Activated CD4-positive, CD25-positive, alpha-beta regulatory T cell treated with anti-CD3 and anti-CD28 coated beads, Interleukin-2, amount 50 U/mL, for 72 hours (primary cell): ENCODE measurements at places on chromosomes 3 and 15.

DNA sequence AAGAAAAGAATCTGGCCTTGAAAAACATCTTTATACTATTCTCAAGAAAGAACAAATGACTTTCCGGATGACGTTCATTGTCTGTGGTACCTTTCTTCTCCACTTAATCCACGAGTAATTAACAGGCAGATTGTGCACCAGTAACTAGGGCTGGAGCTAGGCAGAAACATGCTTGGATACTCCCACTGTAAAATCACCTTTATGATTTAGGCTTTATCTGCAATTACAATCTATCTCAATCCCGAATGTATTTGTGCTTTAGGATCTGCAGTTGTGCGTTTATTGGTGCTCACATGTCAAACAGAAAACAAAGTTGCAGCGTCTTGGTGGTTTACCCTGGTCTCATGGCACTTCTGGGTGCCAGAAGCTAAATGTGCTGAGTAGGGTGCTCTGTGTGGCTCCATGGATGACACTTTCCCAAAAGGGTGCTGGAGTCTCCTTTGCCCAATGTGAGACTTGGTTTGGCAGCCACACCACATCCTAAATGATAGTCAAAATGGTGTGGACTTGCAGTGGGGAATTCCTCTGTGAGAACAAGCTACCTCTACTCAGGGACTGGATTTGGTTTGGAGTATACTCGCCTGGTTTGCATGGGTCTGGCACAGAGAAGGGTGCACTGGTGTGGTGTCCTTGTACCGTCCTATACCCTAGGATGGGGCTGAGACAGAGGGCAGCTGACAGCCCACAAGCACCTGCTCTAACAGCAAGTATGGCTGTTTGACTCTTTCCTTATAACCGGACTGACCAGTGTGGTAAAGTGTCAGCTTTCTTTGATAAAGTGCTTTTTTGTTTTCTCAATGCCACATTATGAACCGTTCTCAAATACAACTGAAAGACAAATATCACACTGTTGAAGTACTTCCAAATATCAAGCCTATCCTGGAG, 7.7 kb downstream of the SERP1 start:
- no peak for DNase-seq

DNA sequence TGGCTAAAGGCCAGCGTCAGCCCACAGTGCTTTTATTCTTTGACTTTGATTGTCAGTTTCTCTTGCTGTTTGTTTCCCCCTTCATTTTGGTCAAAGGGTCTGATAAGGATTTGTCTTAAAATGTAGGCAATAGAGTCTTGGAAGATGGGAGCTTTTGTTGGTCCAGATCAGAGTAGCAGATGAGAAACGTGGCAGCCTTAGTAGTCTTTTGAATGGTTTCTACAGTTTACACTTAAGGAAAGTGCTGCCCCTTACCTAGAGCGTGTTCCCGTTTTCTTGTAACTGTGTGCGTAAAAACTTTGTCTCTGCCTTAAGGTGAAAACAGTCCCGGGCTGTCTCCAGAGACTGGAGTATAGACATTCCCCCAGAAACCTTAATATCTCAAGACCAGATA, 630 bp downstream of the LXN start:
- no peak for DNase-seq

DNA sequence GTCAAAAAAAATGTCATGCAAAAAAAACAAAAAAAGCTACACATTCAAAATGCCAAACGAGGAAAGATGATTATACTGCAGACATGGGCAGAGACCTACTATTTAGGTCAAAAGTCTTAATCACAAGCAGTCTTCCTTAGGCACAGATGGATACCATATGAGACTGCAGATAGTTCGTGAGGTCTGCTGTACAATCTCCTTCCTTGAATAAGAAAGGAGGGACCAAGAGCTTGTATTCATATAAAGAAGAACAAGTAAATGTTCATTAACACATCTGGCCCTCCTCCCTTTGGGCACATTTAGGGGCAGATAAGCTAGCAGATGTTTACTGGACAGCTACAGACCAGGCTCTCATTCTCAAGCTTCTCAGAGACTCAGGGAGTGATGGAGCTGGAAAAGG, 45.3 kb downstream of the ANXA2 start:
- no peak for DNase-seq

- DNase-seq = no peak
Measured at GRCh38 chr15:65115542-65115941, 542 bp upstream of the UBAP1L start.

DNA sequence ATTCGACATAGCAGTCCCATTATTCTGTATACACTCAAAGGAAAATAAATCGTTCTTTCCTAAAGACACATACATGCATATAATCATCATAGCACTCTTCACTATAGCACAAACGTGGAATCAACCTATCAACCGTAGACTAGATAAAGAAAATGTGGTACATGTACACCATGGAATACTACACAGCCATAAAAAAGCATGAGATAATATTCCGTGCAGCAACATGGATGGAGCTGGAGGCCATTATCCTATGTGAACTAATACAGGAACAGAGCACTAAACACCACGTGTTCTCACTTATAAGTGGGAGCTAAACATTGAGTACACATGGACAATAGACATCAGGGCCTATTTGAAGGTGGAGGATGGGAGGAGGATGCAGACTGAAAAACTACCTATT, 12.1 kb upstream of the MAP3K13 start:
- no peak for DNase-seq

- no peak for DNase-seq
Measured at GRCh38 chr3:16487511-16488175, 25.9 kb downstream of the RFTN1 start.
